DND-41 (cell line): ENCODE measurements at places on chromosomes 11 and 22.

GRCh38 chr11:105948918-105949590, 73.0 kb downstream of the MSANTD4 start:
- no peak for DNase-seq

DNA sequence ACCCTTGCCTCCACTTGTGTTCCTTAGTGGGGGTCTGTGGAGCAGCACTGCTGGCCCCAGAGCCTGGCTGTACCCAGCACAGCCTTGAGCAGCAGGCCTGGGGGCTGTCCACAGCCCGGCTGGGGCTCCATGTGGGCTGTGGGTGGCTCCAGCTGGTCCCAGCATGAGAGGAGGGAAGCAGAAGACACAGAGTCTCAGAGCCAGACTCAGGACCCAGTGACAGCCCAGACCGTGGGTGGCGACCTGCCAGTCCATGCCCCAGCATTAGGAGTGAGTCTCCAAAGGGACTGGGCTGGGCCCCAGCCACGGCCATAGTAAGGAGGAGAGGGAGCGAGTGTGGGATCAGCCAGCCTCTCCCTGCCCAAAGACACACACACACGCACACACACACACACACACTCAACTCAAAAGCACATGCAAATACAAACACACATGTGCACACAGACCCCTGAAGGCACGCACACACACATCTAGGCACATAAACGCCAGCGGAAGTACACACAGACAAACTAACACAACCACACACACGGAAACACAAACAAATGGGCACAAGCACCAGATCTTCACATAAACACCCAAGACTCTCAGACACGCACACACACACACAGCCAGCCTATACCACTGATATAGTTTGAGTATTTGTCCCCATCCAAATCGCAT, 16.7 kb upstream of the LRRC10B start:
- DNase-seq: no peak

GRCh38 chr11:28849053-28849452, 740.9 kb downstream of the METTL15 start:
- DNase-seq: no peak

DNA sequence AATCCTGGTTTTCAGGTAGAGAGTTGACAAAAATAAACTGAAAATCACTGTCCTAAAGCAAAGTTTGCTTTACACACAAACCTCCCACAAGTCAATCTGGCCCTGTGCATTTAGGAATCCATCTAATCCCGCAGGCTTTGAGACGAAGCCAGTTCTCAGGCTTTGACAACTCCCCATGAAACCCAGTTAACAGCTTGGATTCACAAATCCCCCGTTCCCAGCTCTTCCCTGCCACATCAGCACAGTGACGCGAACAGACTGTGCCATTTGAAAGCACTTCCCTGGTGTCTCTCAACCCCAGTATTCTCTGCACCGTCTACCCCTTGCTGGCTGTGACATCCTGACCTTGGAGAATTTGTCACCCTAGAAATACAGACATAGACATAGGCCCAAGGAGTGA, 117.8 kb downstream of the OPCML start:
- DNase-seq: no peak

DNA sequence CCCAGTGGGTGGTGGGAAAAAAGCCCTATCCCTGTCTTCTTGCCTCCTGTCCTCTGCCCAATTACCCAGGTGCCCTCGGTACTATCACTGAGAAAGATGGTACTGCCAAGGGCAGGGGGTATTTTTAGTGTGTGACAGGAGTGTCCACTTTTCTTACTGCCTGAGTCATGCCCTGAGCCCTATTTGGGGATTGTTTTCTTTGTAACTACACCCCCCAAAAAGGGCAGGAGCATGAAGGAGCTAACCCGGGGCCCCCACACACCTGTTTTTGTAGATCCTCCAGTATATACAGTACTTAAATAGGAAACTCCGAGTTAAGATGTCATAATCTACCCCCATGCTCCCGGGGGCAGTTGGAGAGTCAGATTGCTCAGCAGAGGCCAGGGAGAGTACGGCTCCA, 3.8 kb downstream of the SMTNL1 start:
- no peak for DNase-seq

DNA sequence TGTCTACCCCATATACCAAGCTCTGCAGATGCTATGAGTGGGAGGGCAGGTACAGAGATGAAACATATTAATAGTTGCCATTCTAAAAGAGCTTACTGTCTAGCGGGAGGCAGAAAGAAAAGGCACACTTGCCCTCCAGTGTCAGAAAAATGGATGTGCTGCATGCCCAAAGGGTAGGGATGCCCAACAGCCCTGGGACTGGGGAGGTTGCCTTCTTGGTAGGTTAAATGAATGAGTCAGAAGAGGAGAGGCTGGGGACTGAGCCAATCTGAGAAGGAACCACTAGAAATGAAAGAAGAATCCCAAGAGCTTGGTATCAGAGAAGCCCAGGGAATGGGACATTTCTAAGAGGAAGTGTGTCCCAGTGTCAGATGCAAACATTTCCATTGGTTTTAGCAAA, 1.2 kb downstream of the BIRC3 start:
- DNase-seq: no peak
